ENCODE measurements at places on chromosomes 7 and 10. TPM values are rescaled to one million over a fixed set of nuclear protein-coding genes. Genes with fewer than 3 reads are reported as not detected.

Gene FAM25C
- total RNA-seq = not detected

Gene PRKCQ
- total RNA-seq = 0.39 TPM

Gene LRRC4
- 0.77 TPM for total RNA-seq

Gene MKX
- not detected for total RNA-seq

Gene CACNA2D1
- 7.8 TPM for total RNA-seq

Gene CYP26A1
- total RNA-seq = 0.63 TPM

Gene NT5C2
- total RNA-seq = 48.8 TPM

Gene STEAP4
- total RNA-seq = not detected

Gene DEPP1
- total RNA-seq = 133 TPM

Gene SPDYE5
- total RNA-seq = not detected

Gene PRPS1L1
- total RNA-seq = not detected

Gene TMEM184A
- total RNA-seq = under 0.01 TPM

Gene OR9A2
- total RNA-seq = not detected

Gene TAS2R3
- 0.89 TPM for total RNA-seq

Gene RP9
- 8.2 TPM for total RNA-seq

Gene AMPH
- not detected for total RNA-seq

Gene CALML3
- total RNA-seq = not detected

Gene TRIM50
- total RNA-seq = not detected

All from dermis microvascular lymphatic vessel endothelial cell (primary cell).